WERI-Rb-1 (cell line): ENCODE measurements at places on chromosomes 4 and X.

DNA sequence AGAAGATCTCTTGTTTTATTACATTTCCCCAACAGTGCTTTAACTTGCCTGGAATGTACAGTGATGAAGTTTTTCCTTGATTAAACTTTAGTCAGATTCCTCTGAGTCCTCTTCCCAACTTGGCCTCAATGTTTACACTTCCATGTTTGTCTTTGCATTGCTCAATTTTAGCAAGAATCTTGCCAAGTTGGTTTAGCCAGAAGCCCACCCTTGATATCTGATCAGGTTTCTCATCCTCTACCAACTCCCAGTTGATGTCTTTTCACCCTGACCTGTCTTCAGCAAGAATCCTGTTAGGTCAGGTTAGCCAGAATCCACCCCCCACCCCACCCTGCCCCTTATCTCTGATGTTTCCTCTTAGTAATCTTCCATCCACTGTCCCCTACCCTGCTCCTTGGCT, 120.9 kb downstream of the MBNL3 start:
- no peak for DNase-seq

GRCh38 chr4:75512386-75513211, 1.6 kb downstream of the RCHY1 start:
- no peak for DNase-seq

- no peak for DNase-seq
Measured at GRCh38 chr4:154254999-154255398, 236.6 kb downstream of the DCHS2 start.

DNA sequence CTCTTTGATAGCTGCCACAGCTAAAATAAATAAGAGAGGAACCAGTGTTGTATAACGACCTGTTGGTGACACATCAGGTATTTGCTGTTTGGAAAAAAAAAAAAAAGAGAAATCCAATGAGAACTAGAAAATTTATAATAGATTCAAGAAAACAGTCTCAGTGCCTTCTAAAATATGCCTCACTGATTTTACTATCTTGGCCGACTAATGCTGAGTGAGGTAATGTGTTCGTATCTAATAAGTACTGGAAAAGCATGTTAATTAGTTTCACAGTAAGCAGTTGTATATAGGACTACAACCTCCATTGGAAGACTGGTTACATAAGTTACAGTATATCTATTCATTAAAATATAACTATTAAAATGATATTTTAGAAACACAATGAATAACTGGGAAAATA, 32.4 kb downstream of the ATP8A1 start:
- DNase-seq = no peak

DNA sequence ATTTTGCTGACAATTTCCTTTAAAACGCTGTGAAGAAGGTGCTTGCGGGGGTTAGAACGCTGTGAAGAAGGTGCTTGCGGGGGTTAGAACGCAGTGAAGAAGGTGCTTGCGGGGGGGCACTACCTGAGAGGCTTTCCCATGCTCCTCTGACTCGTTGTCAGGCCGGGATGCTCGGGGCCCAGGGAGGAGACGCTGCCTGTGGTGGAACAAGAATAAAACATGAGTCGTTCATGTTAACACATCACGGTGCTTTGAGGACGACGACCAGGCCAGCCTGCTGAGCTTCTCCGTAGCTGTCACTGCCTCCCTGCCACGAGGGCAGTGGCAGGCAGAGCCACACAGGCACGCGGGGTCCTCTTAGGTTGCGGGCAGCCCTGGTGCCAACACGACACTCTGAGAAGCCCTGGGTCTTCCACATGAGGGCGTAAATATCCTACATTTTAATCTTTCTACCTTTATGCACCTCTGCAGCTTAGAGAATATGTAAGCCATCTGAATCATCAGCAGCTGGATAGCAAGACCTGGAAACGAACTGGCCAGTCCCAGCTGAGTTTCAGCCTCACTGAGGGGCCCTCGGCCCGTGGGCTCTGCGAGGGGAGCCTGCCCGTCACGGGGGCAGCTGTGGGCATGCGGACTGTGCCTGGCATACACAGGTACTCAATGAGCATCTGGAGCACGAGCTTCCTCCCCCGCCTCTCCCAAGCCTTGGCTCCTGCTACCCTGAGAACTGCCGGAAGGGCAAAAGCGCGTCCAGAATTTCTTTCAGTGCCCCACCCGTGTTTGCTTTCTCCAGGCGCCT, 47.0 kb downstream of the FGFRL1 start:
- DNase-seq = no peak

GRCh38 chr4:4791299-4792111, 68.0 kb upstream of the MSX1 start:
- DNase-seq = no peak

- no peak for DNase-seq
Measured at GRCh38 chrX:134461437-134461836, 1.5 kb downstream of the HPRT1 start.

GRCh38 chr4:111952688-111953087, 192.6 kb upstream of the FAM241A start:
- no peak for DNase-seq

DNA sequence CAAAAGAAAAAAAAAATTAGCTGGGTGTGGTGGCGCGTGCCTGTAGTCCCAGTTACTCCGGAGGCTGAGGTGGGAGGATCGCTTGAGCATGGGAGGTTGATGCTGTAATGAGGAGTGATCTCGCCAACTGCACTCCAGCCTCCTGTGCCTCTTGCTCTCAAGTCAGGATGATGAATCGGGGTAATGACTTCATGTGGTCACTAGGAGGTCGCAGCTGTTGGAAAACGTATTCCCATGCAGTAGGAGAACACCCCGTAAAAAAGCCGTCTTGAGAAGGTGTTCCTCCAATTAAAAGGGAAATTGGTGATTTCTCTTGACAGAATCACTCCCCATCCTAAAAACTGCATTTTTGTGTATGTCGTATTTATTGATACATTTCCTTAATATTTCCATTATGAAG, 2.2 kb downstream of the CCNB3 start:
- DNase-seq = no peak

- DNase-seq = no peak
Measured at GRCh38 chrX:120761810-120762209, 113.9 kb downstream of the CT47B1 start.

DNA sequence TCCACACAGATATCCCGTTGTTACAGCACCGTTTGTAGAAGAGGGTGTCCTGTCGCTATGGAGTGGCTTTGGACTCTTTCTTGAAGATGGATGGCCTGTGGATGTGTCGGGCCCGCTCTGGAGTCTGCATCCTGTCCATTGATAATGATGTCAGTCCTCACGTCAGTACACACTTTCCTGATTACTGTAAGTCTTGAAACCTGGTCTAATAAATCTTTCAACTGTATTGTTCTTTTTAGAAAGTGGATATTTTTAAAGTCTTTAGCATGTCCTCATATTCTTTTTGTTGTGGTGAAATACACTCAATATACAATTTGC, 14.9 kb downstream of the MSANTD1 start:
- no peak for DNase-seq

DNA sequence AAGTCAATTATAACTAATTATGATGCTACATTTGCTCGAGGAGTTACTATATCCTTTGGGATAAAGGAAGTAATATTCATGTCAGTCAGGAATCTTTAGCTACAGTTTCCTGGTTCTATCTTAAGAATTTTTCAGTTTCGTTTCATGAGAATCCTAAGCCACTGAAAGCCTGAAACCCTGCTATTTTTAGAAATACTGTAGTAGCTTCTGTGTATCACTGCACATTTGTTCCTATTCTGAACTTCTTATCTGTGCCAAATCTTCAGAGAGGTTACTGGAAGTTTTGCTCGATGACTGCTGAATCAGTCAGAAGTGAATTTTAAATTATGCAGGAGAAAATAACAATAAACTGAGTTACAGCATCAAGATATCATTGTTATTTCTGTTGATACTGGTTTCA, 249.2 kb downstream of the TENM3 start:
- no peak for DNase-seq

DNA sequence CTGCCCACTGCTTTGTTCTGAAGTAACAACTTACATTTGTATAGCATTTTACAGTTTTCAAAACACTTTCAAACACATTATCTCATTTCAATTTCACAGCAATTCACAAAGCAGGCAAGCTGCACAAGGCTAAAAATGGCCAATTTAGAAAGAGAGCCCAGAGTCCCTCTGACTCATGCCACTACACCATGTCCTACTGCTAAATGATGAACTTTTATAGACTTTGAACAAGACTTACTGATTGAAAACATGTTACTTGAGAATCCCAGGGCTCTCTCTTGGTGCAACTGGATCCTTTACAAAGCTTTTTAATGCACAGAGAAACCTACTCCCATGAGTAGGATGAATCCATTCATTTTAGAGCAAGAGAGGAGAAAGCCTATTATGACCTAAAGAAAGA, 5.8 kb upstream of the G3BP2 start:
- DNase-seq = no peak

- DNase-seq = no peak
Measured at GRCh38 chr4:114040319-114041116, 61.1 kb upstream of the ARSJ start.

DNA sequence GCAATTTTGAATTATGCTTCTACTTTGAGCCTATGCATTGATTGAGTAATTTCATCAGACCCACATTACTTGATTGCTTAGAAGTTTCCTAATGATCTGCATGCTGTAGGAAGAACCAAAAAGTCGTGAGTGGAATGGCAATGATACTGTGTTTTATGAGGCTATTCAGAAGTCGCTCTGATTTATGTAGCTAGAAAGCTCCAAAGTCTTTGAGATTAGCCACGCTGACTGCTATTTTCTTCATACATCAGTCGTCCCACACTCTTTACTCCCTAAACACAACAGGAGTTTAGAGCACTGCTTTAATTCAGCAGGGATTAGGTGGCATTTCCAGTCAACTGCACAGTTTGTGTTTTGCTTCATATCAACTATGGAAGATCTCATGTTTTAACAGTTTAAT, 4.1 kb downstream of the GRID2 start:
- DNase-seq = no peak

GRCh38 chr4:30789219-30789671, 69.1 kb downstream of the PCDH7 start:
- DNase-seq = no peak

- DNase-seq = no peak
Measured at GRCh38 chrX:41258871-41259270, 75.1 kb upstream of the DDX3X start.

DNA sequence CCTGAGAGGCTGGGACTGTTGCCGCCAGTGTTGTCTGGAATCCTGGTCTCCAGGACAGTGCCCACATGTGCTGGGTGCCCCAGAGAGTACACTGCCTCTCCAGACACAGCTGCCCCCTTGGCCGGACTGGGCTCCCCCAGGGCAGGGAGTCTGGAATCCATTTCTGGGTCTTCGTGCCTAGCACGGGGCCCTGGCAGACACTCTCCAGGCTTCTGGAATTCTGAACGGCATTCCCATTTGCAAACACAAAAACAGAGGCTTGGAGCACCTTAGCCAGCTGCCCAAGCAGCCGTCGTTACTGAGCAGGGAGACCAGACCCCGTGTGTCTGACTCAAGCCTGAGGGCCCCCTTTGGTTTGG, 20.8 kb downstream of the HMX1 start:
- no peak for DNase-seq

DNA sequence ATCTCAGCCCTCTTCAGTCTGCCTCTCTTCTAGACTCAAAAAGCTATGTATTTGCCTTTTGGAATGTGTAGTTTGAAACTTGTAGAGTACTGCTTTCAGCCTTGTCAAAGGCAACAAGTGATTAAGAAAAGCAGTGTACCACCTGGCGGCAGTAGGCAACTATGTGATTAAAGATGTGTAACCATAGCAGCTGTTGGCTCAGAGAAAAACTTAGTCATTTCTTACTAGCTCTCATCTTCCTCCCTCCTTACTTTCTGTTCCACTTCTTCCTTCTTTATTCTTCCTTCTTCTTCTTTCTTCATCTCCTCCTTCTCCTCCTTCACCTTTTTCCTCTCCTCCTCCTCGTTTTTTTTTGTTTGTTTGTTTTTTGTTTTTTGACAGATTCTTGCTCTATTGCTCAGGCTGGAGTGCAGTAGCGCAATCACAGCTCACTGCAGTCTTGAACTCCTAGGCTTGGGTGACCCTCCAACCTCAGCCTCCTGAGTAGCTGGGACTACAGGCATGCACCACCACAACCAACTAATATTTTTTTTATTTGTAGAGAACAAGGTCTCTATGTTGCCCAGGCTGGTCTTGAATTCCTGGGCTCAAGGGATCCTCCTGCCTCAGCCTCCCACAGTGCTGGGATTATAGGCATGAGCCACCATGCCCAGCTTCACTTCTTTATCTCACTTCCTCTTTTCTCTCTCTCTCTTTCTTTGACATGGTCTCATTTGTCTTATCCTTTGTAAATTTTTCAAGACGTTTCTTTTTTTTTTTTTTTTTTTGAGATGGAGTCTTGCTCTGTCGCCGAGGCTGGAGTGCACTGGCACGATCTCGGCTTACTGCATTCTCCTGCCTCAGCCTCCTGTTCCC, 32.6 kb downstream of the ABHD18 start:
- DNase-seq = peak; percentile 58

DNA sequence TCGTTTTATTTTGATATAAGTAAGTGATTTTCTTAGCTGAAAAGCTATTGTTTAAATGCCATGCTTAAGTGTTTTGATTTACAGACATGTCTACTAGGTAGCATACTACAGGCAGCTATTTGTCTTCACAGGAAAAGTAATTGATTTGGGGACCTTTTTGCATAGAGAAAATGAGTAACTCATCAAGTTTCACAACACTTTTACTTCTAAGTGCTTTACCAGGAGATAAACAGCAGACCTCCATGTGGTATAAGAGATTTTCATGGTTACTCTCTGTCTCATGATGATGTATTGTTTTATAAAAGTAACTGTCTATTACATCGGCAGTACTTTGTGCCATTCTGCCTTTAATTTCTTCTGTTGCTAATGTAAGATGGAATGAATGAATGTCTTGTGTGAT, 28.7 kb downstream of the RBPJ start:
- DNase-seq = no peak

DNA sequence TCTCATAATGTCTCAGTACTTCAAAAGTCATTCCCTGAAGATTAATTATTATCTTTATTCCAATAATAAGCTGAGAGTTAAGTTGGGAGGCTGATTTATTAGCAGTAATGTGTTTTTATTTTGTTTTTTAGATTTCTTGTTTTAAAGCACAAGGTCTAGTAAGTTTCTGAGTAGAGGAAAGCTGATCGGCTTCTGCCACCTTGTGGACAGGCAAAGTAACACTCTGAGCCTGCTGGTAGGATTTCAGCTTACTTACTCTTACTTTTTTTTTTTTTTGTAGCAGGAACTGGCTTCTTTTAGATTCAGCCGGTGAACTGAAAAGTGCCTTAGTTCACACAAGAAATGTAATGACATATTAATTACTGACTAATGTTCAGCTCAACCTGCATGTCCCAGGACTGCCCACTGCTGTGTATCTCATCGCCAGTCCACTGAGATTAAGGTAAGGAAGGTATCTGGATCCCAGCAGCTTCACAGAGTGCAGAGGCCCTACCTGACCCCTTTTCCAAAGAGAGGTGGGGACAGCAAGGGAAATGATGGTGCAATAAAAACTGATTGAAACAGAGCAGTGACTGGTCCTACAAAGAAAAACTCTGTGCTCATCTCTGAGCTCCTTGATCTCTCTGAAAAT, 126.5 kb downstream of the ADGRA3 start:
- peak; percentile 59 for DNase-seq

DNA sequence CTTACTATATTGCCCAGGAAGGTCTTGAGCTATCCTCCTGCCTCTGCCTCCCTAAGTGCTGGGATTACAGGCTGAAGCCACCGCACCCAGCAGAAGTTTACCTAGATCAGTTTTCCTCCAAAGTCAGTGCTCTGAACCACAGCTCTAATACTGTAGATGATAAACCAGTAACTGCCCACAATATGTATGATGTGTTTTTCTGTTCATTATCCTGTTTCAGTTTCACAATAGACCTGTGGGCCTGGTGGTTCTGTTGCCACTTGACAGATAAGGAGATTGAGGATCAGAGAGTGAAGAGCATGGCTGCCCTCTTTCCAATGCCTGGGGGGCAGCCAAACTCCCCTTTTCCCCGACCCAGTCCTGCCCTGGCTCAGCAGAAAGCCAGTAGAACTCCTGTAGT, 87.0 kb downstream of the EFNB1 start:
- DNase-seq = no peak
